Substantia nigra (tissue), 51 donors: ENCODE measurements at places on chromosomes 2 and 18.

DNA sequence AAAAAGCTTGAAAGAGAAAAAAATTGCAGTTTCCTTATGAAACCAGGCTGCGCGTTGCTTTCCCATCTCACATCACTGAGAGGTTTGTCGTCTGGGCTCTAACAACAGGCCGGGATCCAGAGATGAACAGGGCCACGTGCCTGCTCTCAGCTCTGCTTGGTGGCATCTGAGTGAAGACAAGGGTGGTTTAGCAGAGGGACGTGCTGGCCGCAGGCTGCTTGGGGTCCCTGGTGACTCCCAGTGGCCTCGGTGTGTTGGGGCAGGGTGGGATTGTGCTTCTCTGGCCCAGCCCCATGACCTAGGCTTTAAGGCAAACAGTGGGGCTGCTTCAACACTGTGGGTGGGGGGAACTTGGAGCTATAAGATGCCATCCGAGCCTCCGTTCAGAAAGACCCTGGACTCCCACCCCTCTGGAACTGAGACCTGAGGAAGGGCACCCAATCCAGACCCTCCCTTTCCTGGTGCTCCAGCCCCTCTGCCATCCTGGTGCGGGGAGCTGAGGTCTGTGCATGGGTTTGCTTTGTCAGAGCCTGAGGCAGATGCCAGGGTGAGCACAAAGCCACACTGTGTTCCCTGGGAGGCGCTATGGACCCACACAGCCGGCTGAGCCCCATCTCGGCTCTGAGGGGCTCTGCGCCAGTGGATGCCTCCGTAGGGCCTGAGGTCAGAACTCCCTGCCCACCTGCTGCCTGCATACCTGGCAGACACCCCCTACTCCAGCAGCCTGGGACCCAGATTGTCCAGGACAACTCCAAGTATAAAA lies 18.4 kb upstream of the HPCAL1 start:
- DNase-seq = peak; percentile 37

DNA sequence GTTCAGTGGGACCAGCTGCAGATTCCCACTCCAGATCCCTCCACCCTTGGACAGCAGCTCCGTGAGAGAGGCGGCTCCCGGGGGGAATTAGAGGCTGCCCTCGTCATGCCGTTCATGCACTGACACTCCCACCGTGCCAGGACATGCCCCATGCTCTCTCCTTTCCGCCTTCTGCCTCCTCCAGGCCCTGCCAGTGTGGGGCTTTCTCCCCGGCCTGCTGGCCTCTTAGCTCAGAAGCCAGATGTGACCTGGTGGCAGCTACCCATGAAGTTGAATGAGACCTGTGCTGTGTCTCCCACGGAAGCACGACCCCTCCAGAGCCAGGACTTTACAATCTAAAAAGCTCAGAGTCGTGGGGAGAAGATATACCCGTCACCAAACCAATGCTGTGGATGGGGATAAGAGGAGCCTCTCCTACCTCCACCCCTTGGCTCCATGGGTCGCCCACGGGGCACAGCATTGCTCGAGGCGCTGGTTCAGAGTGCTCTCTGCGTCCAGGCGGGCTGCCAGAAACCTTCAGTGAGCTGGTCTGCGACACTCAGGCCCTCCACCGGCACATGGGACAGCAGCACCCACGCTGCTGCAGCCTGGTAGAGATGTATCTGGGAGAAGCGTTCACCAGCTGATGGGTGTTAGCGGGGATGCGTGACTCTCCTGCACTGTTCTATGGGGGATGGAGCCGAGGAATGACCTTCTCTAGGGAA lies 111.0 kb upstream of the GPC1 start:
- no peak for DNase-seq

- DNase-seq = no peak
These were observed 1341.3 kb upstream of the LRRTM1 start for GRCh38 chr2:81645745-81646301.

GRCh38 chr2:96877042-96877451 lies 7.2 kb upstream of the SEMA4C start:
- DNase-seq = no peak

DNA sequence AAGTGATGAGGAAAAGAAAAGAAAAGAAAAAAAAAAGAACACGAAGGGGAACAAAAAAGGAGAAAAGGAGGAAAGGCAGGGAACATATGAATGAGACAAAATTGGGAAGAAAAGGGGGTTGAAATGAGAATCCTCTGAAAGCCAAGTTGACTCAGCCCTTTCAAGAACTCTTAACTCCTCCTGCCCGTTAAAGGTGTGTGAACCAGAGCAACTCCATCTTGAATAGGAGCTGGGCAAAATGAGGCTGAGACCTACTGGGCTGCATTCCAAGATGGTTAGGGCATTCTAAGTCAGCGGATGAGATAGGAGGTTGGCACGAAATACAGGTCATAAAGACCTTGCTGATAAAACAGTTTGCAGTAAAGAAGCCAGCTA lies 4.0 kb upstream of the POLE4 start:
- DNase-seq = no peak

GRCh38 chr2:71562518-71562917 lies 109.2 kb downstream of the DYSF start:
- DNase-seq = no peak

DNA sequence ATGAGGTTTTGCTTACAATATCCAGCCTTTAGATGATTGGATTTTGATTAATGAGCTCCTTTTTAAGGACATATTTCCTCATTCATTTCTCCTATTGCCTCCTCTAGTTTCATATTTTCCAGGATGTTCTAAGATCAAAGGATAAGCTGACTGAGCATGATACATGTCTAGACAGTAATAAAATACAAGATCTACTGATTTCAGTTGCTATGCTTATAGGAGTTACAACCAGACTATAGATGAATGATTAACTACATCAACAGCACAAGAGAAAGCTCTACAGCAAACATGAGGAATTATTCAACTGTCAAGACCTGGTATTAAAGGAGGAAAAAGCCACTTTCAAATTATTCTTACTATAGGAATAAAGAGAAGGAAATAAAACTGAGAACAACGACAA lies 85.0 kb upstream of the LINC00305 start:
- no peak for DNase-seq

DNA sequence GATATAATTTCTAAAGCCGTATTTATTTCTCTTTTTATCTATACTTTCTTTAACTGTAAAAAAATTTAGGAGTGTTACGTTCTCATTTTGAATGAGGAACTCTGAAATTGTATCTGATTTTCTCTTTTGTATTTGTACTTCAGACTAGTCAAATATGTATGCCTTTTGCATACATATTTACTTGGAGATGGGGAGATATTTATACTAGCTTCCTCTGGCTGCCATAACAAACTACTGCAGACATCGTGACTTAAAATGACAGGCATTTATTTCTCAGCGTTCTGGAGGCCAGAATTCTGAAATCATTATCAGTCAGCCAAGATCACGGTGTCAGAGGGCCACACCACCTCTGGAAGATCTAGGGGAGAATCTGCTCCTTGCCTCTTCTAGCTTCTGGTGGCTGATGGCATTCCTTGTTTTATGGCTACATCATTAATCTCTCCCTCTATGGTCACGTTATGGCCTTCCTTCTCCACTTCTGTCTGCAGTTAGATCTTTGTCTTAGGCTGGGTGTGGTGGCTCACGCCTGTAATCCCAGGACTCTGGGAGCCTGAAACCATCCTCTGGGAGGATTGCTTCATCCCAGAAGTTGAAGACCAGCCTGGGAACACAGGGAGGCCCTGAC lies 8.2 kb downstream of the LCLAT1 start:
- DNase-seq = no peak

- no peak for DNase-seq
These were observed 75.7 kb downstream of the PIK3C3 start for GRCh38 chr18:42030586-42031182.

DNA sequence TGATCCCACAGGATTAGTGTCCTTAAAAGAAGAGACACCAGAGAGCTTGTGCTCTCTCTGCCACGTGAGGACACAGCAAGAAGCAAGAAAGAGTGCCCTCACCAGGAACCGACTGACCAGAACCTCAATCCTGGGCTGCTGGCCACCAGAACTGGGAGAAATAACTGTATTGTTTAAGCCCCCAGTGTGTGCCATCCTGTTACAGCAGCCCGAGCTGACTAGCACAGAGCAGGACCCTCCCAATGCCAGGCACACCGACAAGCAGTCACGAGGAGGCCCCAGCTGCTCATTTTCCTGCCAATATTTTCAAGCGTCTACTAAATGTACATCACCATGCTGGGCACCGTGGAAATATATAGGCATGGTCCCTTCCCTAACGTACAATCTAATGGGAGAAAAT lies 17.1 kb downstream of the FAM178B start:
- no peak for DNase-seq

GRCh38 chr18:51028201-51028805 lies 1.7 kb upstream of the SMAD4 start:
- DNase-seq = no peak

DNA sequence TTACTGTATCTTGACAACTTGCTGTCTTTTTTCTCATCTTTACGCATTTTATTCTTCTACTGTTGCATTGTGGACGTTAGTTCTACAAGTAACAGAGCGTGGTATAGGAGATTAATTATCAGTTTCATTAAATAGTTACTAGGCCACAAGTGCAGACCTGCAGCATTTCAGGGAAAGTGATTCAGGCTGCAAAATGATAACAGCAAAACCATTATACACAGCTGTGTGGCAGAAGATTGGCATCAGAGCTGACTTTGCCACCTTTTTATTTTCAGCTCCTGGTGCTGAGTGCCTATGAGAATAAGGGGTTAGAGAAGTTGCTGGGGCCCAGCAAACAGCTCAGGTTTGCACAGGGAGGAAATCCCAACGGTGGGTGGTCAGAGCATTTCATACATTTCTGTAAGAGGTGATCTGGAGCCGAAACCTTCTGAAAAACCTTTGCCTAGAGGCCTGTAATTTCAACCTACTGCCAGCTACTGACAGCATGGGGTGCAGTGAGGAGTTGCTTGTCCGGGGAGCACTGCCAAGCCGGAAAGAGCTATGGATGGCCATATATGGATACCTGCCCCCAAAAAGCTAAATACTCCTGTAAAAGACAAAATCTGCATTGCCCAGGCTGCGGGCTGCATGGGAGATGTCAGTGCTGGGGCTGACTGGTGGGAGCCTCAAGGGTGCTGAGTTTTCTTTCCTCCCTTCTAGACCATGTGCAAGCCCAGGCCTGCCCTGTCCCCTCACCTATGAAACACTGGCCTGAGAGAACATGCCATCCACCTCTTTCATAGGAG lies 2.7 kb upstream of the CCBE1 start:
- DNase-seq = no peak

GRCh38 chr2:104932243-104932642 lies 78.3 kb downstream of the POU3F3 start:
- no peak for DNase-seq

GRCh38 chr2:239149501-239149900 lies 251.3 kb downstream of the HDAC4 start:
- DNase-seq = no peak

DNA sequence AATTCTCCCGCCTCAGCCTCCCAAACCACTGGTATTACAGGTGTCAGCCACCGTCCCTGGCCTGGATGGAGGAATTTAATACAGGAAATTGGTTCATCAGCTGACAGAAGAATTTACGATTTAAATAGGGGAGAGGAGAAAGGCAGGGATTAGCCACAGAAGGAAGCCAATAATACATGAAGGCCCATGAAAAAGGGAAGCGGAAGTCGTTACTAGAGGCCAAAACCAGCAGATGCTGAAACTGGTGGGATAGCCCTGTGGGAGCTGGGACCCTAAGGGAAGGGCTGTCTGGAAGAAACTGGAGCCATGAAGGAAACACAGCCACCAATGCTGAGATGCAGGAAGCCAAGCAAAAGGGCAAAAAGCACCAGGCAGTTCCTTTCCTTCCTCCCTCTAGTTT lies 163.7 kb upstream of the RMP24 start:
- no peak for DNase-seq

DNA sequence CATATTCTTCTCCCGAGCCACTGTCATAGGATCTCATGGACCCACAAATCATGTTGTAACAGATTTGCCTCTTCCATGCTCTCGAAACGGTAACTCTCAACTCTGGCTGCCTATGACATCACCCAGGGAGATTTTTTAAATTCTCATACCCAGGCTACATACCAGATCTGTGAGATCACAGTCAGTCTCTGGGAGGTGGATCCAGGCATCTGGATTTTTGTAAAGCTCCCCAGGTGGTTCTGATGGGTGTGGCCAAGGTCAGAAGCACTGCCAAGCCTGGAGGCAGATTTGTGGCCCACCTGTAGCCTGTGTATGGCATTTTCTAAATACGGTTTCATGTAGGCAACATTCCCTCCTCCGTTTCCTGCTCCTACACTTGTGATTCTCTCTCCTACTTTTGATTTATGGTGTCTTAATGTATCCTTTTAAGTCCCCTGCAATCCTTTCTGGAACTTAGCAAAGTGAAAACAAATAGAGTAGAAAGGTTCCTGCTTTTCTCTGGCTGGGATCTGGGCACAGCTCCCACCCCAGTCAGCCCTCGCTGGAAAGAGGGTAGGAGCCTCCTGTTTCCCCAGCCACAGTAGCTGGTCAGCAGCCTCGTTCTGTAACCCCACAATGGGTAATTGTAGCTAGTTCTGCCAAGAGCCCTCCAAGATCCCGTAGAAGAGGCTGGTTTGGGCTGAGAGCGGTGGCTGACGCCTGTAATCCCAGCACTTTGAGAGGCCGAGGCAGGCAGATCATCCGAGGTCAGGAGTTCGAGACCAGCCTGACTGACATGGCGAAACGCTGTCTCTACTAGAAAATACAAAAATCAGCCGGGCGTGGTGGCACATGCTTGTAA lies 96.2 kb downstream of the KLHL29 start:
- DNase-seq = no peak
